ENCODE measurements at places on chromosomes 7 and 10.

- DNase-seq = no peak
Measured at GRCh38 chr7:16558761-16559302, 32.2 kb downstream of the LRRC72 start.

DNA sequence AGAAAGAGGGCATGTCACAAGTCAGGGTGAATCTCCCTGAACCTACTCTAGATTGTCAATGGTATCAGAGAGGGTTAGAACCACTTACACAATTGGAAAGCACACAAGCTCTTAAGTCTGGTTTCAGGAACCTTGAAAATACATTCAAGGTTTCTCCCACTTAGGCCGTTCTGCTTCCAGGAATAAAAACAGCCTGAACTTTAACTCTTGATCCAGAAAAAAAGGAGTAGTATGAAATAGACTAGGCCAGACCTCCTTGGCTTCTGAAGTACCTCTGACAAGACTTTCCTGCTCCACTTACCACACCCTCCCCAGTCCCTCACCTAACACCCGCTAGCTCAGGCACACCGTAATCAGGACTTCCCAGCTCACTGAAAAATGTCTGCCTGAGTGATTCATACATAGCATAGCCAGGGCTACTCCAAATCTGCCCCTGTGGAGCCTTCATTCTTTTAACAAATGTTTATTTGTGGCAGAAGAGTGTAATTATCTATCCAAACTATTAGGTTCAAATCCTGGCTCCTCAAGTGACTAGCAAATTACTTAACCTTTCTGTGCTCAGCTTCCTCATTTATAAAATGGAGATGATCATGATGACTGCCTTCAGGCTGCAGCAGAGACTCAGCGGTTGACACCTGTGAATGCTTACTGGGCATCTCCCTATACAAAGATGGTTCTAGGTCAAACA is 30.3 kb upstream of the IL6 start:
- no peak for DNase-seq

DNA sequence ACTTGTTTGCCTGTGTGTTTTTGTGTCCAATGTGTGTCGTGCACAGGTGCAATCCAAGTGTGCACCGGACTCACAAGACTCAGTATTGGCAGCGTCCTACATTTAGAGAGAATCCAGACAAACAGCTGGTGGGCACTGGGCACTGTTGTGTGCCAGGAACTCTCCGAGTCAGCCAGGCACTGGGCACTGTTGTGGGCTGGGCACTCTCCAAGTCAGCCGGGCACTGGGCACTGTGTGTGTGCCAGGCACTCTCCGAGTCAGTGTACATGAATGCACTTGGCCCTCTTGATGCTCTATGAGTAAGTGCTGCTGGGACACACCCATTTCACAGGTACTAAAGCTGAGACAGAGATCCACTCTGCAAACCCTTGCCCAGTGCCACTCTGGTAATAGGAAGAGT is 303.5 kb downstream of the PTPRN2 start:
- no peak for DNase-seq

DNA sequence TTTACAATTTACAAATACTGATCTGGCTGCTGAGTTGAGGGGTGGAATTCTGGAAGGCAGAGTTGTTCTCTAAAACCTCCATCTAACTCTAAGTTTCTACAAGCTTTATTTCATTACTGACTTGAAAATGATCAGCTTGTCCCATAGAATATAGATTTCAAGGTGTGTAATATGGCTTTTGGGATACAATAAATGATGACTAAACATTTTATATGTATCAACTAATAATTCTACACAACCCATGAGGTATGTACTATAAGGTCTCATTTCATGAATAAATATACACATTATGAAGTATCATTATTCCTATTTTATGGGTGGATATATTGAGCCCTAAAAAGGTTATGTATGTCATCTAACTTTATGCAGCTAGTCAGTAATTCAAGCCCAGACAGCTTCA is 1214.3 kb upstream of the SORCS1 start:
- DNase-seq = no peak

GRCh38 chr7:139886899-139887298 is 57.8 kb downstream of the TBXAS1 start:
- no peak for DNase-seq

GRCh38 chr7:40175725-40176510 is 41.1 kb downstream of the SUGCT start:
- no peak for DNase-seq

GRCh38 chr7:37532636-37533035 is 84.0 kb upstream of the ELMO1 start:
- DNase-seq = no peak

GRCh38 chr7:65441010-65441409 is 67.4 kb downstream of the ZNF92 start:
- DNase-seq = no peak

GRCh38 chr10:24034571-24034970 is 174.4 kb upstream of the KIAA1217 start:
- no peak for DNase-seq

GRCh38 chr7:20402747-20403230 is 72.1 kb downstream of the ITGB8 start:
- no peak for DNase-seq

DNA sequence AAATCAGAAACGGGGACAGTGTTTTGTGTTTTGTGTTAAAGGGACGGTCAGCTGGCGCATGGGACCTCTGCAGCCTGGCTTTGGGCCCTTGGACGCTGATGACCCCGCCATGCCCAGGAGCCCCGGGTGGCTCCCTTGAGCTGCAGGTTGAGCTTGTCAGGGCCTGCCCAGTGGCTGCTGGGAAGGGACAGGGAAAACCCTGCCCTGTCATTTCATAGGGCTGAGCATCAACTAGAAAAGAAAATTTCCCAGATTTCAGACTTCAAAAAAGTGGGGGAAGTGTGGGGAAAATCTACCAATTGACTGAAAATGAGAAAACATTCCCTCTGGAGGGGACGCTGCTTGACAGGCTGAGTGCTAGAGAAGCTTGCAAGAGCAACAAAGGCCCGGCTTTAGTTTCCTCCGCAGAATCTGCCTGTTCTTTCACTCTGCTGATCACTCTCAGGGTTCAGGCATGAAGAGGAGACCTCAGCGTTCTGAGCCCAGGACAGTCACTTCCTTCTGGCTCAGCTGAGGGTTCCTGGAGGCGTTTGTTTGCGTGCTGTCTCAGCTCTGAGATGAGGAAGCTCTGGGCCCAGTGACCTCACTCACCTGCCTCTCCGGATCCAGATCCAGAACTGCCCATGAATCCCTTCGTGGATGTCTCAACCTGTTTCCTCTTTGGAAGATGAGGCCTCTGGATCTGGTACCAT is 18.6 kb upstream of the DNAJB6 start:
- no peak for DNase-seq

DNA sequence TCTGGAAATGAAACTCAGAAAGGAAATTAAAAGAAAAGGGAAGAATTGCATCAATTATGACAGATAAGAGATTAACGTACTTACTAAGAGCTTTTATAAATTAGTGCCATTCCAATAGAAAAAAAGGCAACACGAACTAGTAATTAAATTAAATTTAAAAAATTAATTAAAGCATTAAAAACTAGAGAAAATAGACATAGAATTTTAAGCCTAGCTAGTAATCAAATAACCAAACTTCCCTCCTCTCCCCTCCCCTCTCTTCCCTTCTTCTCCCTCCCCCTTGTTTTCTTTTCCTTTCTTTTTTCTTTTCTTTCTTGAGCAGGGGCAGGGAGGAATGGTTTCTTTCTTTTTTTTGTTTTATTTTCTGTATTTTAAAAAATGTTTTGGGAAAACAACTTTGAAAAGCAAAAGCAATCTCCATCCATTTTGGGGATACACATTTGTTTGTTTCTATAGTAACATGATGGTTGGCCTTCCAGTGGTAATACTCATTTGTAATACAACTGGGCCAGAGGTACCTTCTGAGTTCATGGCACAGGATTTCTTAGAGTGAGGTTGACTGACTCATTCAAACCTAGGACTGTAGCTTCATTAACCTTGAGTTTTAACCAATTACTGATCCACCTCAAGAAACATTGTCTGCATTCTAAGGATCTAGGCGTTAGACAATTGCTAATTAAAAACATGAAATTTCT is 132.6 kb downstream of the ST7 start:
- DNase-seq = no peak

- no peak for DNase-seq
Measured at GRCh38 chr10:14952851-14953423, 959 bp downstream of the DCLRE1C start.

- DNase-seq = no peak
Measured at GRCh38 chr10:44776181-44776580, 135.0 kb upstream of the TMEM72 start.

- DNase-seq = no peak
Measured at GRCh38 chr7:6273917-6274630, 1.6 kb upstream of the CYTH3 start.

DNA sequence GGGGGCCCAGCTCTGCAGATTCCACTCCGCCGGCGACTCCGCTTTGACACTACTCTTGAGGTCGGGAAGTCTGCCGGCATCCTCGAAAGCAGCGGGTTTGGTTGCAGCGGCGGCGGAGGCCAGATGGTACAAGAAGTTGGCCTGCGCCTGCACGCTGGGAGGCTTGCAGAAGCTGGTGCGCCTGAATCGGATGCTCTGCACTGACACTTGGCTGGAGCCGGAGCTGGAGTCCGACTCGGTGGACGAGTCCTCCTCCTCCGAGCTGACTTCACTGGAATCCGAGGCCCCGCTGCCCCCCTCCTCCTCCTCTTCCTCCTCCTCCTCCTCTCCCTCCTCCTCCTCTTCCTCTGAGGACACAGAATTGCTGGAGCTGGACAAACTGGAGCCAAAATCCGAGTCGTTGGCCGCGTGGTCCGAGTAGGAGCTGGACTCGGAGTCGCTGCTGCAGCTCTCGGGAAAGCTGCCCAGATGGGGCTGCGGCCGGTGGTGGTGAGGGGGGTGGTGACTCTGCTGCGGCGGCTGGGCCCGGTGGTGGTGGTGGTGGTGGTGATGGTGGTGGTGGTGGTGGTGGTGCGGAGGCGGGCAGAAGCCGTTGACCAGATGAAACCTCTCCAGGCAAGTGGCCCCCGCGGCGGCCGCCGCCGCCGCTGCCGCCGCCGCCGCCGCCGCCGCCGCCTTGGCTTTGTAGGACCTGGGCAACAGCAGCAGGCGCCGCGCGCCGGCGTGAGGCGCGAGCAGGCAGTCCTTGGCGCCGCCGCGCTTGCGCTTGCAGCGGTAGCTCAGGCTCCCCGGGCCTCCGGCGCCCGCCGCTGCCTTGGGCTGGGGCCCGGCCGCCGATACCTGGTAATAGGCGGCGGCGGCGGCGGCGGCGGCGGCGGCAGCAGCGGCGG is 9.0 kb downstream of the SKIDA1 start:
- no peak for DNase-seq

DNA sequence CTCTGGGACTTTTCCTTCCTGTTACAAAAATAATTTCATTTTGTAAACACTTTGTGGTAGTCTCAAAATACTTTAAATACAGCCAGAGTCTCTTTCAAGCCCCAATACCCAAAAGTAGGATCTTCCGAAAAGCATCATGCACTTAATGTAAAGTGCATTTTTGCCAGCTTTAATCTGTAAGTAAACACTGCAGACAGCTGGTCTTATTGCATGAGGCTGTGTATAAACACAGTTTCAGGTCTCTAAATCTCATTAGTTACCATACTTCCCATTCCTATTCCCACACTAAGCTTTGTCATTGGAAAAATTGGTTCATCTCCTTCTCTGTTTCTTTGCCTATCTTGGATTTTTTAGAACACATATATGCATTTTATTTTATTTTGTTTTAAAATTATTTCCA is 87.6 kb upstream of the GNAI1 start:
- no peak for DNase-seq

- DNase-seq = no peak
Measured at GRCh38 chr10:125627646-125628045, 55.3 kb downstream of the TEX36 start.

DNA sequence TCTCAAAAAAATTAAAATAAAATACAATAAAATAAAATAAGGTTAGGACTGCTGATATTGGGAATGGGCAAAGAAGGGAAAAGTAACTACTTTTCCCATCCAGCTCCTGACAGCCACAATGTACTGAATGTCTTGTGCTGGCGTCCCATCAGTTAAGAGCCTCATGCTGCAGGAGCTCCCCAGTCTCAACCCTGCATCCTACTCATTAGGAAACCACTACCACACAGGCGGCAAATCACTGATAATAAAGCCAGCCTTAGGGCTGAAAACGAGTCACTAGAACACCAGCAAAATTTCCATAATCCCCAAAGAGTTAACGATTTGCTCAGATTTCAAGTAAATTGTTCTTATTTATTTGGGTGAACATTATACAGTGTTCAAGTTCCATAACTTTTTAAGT is 4.3 kb downstream of the YWHAG start:
- no peak for DNase-seq

DNA sequence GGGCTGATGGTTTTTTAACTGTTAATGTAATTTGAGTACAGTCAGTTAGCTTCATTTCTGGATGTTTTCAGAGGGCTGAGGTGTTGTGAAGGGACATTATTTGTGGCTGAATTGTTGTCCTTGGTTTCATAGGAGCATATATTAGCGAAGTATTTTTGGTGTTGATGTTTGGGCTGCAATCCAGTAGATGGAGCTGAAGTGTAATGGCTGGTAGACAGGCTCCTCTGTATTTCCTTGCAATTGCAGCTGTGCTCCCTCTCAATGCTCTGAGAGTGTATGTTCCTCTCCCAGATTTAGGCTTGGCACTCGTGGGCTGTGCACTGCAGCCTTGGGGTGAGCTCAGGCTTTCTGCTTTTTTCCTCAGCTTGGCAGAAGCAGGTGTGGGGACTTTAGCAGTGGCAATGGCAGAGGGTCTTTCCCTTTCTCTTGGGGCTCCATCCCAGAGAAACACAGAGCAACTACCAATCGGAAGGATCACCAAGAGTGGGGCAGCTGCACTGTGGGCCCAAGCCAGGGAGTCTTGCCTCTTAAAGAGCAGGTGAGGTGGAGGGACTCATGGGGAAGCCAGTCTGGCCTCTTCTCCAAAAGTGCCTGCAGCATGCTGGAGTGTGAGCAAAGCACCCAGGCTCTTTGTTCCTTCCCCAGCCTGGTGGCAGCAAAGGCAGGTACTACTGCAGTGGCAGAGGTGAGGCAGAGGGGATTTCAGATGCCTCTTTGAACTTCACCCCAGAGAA is 544.4 kb downstream of the SH2D4B start:
- DNase-seq = no peak

DNA sequence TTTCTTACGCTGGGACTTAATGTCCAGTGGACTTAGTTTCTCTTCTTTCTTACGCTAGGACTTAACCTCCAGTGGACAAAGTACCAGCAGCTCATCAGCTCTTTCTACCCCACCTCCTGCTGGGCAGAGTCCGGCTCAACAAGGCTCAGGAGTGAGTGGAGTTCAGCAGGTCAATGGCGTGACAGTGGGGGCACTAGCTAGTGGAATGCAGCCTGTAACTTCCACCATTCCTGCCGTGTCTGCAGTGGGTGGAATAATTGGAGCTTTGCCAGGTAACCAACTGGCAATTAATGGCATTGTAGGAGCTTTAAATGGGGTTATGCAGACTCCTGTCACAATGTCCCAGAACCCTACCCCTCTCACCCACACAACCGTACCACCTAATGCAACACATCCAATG is 199.7 kb downstream of the MLLT10 start:
- DNase-seq = no peak

- DNase-seq = no peak
Measured at GRCh38 chr7:107958764-107959526, 44.0 kb downstream of the LAMB1 start.

DNA sequence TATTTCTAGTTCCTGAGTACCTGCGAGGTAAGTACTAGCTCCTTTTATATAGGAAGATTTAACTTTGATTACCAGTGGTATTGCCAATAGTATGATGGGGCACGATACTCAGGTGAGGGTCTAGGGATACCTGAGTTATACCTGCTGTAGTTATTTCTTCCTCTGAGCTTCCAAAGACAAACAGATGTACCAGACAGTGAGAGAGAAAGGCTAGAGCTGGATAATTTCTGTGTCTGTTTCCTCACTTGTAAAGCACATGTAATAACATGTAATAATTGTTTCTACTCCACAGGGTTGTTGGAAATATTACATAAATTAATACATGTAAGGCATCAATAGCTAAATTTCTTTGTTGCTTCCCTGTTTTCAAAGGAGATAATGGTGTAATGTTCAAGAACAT is 53.7 kb downstream of the CPED1 start:
- no peak for DNase-seq
